ENCODE measurements at places on chromosomes 2 and 18. TPM values are rescaled to one million over a fixed set of nuclear protein-coding genes. Genes with fewer than 3 reads are reported as not detected.
A peak's percentile ranks its signal among the peaks of the same experiment; 100 is the strongest.

The PNPT1 gene
- total RNA-seq, result 57.1 TPM

- no peaks in the 10 kb centered on the region for H3K4me1 ChIP-seq
- DNase-seq, result no peak
- no peak overlapping the region for H3K4me3 ChIP-seq
- H3K36me3 ChIP-seq, result no peaks in the 10 kb centered on the region
These were observed 114.5 kb downstream of the RNF144A start for GRCh38 chr2:7031547-7032245.

GRCh38 chr2:10680957-10681356 is 8.8 kb downstream of the NOL10 start:
- no peak overlapping the region for H3K4me3 ChIP-seq
- H3K4me1 ChIP-seq, result no peaks in the 10 kb centered on the region
- H3K36me3 ChIP-seq, result peaks cover 10% of the 10 kb centered on the region
- H3K27ac ChIP-seq, result no peak overlapping the region

GRCh38 chr2:53286345-53286744 is 481.3 kb upstream of the CHAC2 start:
- peak; percentile 28 for DNase-seq
- no peaks in the 10 kb centered on the region for H3K36me3 ChIP-seq
- no peak overlapping the region for H3K4me3 ChIP-seq

GRCh38 chr2:113872201-113872600 is 17.7 kb upstream of the ACTR3 start:
- peak; percentile 90 for DNase-seq
- no peak overlapping the region for H3K4me3 ChIP-seq
- peaks cover 9% of the 10 kb centered on the region for H3K4me1 ChIP-seq
- peak overlapping the region; percentile 62 for H3K27ac ChIP-seq

The MYO7B gene
- 0.77 TPM for total RNA-seq

- DNase-seq, result no peak
- H3K4me1 ChIP-seq, result peaks cover 22% of the 10 kb centered on the region
- no peak overlapping the region for H3K27ac ChIP-seq
- H3K27me3 ChIP-seq, result no peaks in the 10 kb centered on the region
- no peaks in the 10 kb centered on the region for H3K36me3 ChIP-seq
These were observed 130.9 kb downstream of the ANTXR1 start for GRCh38 chr2:69143748-69144360.

The TBR1 gene
- not detected for total RNA-seq

The IL1RL1 gene
- not detected for total RNA-seq

DNA sequence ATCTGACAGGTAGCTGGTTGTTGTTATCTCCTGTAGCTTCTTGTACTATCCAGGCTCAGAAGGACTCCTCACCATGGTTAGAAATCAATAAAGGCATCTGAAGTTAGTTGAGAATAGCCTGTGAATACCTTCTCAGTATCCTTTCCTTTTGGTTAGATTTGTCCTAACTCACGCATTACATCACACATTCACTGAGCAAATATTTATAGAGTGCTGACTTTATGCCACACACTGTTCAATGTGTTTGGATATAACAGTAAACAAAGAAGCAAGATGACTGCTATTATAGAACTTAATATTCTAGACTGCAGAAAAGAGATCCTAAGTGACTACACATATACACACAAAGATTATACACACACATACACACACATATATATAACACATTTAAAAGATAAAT is 889.9 kb upstream of the CHAC2 start:
- DNase-seq, result no peak
- no peak overlapping the region for H3K27ac ChIP-seq
- H3K27me3 ChIP-seq, result no peaks in the 10 kb centered on the region
- H3K4me1 ChIP-seq, result no peaks in the 10 kb centered on the region
- no peak overlapping the region for H3K4me3 ChIP-seq
- H3K36me3 ChIP-seq, result no peaks in the 10 kb centered on the region

The FABP1 gene
- not detected for total RNA-seq

DNA sequence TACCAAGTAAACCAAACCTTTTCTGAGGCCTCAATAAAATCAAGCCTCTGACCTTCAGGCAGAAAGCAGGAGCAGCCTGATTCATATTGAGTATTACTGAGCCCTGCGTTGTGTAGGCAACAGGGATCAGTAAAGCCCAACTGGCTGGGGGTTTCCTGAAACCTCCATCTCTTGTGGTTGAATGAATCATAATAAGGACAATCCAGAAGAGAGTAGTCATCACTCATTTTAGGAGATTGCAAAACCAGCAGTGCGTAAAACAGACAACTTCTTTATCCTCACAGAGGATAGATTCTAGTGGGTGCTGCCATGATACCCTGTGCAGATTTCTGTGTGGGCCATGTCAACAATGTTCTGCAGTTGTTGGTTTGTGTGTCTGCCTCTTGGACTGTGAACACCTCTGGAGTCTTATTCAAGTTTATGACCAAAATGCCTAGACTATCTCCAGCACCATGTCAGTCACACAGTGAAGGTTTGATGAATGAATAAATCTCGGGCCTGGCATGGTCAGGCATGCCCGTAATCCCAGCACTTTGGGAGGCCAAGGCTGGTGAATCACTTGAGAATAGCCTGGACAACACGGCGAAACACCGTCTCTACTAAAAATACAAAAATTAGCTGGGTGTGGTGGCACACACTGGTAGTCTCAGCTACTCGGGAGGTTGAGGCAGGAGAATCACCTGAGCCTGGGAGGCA is 51.8 kb upstream of the RAB27B start:
- peak; percentile 99 for DNase-seq
- H3K4me1 ChIP-seq, result peaks cover 29% of the 10 kb centered on the region
- H3K36me3 ChIP-seq, result no peaks in the 10 kb centered on the region
- no peaks in the 10 kb centered on the region for H3K27me3 ChIP-seq
- H3K4me3 ChIP-seq, result no peak overlapping the region

GRCh38 chr2:222360146-222360545 is 61.3 kb upstream of the PAX3 start:
- no peak overlapping the region for H3K4me3 ChIP-seq
- no peaks in the 10 kb centered on the region for H3K36me3 ChIP-seq
- H3K27me3 ChIP-seq, result no peaks in the 10 kb centered on the region
- H3K4me1 ChIP-seq, result no peaks in the 10 kb centered on the region
- peak; percentile 3 for DNase-seq

DNA sequence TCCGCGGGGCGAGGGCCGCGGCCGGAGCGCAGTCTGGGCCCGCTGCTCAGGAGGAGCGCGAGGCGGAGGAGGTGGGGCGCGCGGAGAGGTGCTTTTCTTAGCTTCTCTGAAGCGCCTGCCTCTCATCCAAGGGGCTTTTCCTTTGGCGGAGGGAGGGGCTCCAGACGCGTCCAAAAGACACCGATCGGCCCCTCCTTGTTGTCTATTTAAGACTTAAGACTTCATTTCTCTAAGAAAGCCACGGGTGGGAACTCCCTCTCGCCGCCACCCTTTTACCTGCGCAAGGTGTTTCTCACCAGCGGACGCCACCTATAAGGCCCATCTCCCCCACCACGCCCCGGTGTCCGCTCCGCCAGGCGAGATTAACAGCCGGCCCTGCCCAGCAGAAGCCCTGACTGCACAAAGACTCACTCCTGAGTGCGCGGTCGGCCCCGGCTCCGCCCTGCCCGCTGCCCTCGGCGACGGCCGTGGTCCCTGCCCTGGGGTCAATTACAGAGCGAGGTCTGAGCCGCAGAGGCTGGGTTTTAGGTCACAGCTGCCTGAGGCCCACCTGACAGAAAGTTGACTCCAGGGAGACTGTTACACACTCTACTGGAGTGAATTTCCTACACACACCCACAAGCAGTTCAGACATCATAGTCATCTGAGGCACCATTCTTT is at the start of gene DSC2:
Gene DSC2, minus strand, starts transcription at position 397 of the 660 bp plus-strand sequence. CDS start 450 bp downstream, outside the sequence.
- peaks cover 4% of the 10 kb centered on the region for H3K4me1 ChIP-seq
- H3K27ac ChIP-seq, result no peak within 1 kb of the TSS
- DNase-seq, result no peak
- peak within 1 kb of the TSS; percentile 45 for H3K4me3 ChIP-seq
- no peaks in the 10 kb centered on the region for H3K36me3 ChIP-seq
- H3K27me3 ChIP-seq, result peaks cover 7% of the 10 kb centered on the region
